Ovary (tissue), 10 donors: ENCODE measurements at places on chromosomes 5 and 9.

GRCh38 chr5:90111364-90112032 is 298.1 kb downstream of the CETN3 start:
- no peak for DNase-seq

DNA sequence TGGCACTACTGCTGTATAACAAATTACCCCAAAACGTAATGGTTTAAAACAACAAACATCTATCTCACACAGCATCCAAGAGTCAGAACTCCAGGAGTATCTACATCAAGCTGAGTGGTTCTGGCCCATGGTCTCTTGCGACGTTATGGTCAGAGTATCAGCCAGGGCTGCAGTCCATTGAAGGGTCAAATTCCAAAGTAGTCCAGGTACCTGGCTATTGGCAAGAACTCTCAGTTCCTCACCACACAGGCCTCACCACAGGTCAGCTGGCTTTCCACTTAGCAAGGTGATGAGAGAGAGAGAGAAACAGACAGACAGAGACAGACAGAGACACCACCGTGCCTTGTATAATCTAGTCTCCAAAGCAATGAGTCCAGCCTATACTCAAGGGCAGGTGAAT is 22.6 kb downstream of the EPB41L4A start:
- no peak for DNase-seq

- no peak for DNase-seq
These were observed 2.7 kb downstream of the CNTLN start for GRCh38 chr9:17137566-17137965.

DNA sequence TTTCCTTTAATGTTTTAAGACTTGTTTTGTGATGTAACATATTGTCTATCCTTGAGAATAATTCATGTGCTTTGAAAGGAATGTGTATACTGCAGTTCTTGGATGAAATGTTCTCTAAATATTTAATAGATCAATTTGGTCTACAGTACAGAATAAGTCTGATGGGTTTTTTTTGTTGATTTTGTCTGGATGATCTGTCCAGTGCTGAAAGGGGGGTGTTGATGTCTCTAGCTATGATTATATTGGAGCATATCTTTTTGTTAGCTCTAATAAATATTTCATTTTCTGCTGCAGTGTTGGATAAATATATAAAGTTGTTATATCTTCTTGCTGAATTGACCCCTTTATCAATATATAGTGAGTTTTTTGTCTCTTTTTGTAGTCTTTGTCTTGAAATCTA is 269.9 kb upstream of the TUSC1 start:
- DNase-seq: no peak
